HFF-Myc (cell line): ENCODE measurements at places on chromosomes 4 and X.
A peak's percentile ranks its signal among the peaks of the same experiment; 100 is the strongest.

GRCh38 chrX:46340696-46341095 is 204.5 kb downstream of the ZNF674 start:
- no peak for DNase-seq

- no peak for DNase-seq
These were observed 112.4 kb upstream of the ELOVL6 start for GRCh38 chr4:110310795-110311194.

GRCh38 chr4:108141213-108141950 is 27.4 kb downstream of the LEF1 start:
- no peak for DNase-seq

DNA sequence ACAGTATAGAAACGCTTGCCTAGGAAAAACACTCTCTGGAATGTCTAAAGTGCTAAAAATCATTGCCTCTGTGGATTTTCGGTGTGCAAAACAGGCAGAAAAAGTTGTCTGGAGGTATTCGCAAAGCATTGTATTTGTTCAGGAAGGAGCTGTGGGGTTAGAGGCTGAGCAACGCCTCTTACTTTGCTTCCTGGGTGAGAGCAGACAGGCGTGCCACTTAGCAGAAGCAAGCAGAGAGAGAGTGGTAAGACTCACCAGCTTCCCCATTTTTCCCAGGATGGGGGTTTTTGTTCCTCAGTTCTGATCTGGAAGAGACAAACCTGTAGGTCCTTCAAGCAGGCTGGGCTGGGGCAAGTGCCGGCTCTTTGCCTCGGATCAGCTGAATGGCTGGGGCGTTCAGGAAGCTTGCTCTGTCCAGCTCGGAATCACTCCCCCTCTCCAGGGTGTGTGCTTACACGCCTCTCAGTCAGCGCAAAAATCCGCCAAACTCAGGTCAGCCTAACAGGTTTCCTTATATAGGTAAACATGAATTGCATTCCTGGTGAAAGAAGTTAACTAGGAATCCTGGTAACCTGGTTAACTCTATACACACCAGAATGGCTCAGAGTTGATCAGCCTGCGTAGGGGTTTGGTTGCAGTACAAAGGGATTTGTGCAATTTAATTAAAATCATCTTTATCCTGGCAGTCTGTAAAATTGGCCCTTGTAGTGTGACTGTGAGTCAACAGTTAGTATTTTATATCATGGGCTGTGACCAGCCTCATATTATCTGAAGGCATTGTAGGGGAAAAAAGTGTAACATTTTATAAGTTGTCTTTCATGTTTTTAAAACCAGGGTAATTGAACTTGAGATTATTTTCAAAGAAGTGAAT is 213.1 kb upstream of the MID1 start:
- no peak for DNase-seq

GRCh38 chr4:153954654-153955053 is 165.8 kb upstream of the SFRP2 start:
- no peak for DNase-seq

- no peak for DNase-seq
These were observed 127.2 kb downstream of the UBE2K start for GRCh38 chr4:39825090-39825489.

GRCh38 chrX:48945517-48946348 is 11.7 kb downstream of the OTUD5 start:
- no peak for DNase-seq

DNA sequence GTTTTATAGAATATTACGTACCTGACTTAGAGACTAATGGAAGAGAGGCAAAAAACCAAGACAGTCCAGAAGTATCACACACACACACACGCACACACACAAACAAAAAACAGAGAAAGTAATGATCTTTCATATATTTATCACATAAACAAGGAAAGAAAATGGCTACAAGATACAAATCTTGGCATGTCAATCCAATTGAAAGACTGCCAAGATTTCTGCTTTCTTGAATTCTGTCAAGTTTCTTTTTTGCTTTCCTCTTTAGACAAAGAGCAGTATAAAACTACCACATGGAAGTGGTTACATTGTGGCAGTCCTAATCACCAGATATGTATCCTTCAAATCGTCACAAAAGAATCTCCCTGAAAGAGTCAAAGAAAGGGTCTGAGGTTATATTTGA is 2097.4 kb upstream of the AGA start:
- DNase-seq: no peak

DNA sequence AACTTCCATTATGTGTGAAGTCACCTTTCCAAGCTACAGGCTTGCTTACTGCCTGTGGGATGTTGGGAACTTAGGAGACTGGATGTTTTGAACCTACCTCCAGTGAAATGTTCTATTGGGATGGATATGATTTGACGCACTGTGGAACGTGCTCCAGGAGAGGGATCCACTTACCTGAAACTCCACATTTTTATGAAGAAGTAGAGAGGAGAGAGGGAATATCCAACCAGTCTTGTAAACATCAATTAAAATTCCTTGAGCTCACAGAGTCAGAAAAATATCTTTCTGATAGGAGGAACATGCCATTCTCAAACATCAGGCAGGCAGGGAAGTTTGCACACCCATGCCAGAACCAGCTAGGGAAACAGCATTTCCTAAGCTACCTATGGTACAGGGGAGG is 91.1 kb upstream of the MAOA start:
- no peak for DNase-seq

GRCh38 chrX:10634392-10635161 is 14.2 kb upstream of the MID1 start:
- DNase-seq: peak; percentile 59

- DNase-seq: no peak
These were observed 371.5 kb downstream of the KCNIP4 start for GRCh38 chr4:21577056-21577455.

- DNase-seq: no peak
These were observed 3.2 kb downstream of the SCARB2 start for GRCh38 chr4:76210452-76210851.

DNA sequence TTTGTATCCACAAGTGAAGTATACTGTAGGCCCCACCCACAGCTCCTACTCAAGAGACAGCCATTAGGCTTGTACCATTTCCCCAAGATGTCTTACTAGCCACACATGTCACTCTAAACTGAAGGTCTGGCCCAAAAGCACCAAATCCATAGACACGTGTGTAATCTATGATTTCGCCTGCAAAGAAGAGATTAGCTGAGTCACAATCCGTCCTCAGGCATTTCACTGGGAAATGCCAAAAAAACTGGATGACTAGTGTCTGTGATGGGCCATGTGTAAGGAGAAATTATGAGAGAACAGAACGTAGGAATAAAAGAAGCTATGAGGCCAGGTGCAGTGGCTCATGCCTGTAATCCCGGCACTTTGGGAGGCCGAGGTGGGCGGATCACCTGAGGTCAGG is 21.9 kb upstream of the RP2 start:
- no peak for DNase-seq

DNA sequence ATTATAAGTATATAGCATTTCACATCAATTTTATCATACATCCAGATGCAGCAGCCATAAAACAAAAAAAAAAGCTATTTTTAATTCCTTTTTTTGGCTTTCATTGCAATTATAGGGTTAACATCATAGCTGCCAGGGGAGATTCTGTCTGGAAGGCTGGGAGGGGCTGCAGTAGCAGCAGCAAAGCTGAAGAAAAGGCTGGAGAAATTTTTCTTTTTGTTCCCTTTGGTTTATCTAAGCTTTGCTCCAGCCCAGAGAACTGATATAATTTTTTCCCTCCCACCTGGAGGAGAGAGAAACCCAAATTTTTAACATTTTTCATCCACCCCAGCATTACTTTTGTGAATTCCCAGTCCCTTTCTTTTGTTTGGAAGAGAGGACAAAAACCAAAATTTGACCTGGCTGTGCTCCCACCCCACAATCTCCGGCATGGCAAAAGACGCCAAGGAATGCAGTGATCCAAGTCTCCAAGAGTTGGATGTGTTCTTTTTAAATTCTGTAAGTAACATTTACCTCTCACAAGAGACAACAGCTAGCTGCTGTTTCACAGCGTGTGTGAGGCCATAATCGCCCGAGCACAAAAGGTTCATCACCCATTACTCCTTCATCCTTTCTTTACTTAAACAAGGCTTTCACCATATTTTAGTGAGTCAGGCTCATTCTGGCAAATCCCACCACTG is 25.1 kb upstream of the FAM156A start:
- no peak for DNase-seq

DNA sequence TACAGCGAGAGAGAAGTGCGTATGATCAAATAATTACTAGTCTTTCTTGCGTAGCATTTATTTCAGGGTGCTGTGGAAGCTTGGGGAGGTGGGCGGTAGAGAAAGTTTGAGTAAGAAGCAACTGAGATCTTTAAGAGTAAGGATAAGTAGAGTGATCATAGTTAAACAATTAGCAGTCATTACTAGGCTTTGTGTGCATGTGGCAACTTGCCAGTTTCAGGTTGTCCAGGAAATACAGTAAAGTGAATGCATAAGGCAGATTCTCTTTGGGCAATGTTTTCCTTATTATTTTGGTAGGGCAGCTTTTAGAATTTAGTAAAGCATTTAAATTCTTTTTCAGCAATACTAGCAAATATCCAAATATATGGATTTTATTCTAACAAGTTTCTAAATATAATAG is 57.0 kb downstream of the HPGDS start:
- DNase-seq: no peak

DNA sequence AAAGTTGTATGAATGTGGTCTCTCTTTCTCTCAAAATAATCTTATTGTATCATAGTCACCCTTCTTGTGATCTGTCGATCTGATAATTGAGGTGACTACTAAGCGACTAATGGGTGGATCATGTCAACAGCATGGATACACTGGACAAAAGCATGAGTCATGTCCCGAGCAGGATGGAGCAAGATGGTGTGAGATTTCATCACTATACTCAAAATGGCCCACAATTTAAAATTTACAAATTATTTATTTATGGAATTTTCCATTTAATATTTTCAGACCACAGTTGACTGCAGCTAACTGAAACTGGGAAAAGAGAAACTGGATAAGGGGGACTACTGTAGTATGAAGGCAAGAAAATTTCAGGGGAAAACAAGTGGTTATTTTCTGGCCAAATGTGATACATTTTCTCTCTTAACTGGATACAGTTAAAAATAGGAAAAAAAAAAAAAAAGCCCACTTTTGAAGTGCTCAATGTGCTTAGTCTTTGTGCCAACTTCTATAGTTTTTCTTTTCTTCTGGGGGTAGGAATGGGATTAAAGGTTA is 25.3 kb downstream of the FAM241A start:
- peak; percentile 87 for DNase-seq

- no peak for DNase-seq
These were observed 725 bp downstream of the FAM120C start for GRCh38 chrX:54182194-54182863.
